ENCODE measurements at places on chromosomes 6 and 20.

- DNase-seq, result no peak
Observed at GRCh38 chr6:35603326-35604202, 85.2 kb downstream of the FKBP5 start.

DNA sequence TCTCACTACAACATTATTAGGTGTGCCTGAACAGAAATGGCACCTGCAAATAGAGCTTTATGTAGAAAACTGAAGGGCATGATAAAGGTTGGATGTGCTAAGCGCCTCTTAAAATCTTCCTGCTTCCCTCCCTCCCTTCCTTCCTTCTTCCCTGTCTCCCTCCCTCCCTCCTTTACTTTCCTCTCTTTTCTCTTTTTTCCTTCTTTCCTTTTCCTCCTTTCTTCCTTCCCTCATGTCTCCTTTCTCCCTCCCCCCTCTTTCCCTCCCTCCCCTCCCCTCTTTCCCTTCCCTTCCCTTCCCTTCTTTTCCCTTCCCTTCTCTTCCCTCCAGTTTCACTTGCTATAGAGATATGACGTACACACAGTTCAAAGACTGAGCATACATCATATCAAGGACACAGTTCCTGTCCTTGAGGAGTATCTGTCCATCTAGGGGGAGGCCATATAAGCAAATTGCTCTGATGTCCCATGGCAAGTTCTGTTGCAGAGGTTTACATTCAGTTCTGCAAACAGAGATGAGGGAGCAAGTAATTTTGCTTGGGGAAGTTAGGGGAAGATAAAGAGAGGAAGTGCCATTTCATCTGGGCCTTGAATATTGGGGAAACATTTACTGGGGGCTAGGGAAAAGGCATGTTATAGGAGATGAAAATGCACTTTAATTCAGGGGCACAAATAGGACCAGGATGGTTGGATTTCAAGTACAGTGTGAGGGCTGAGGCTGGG lies 79.0 kb upstream of the EEF1E1 start:
- DNase-seq, result no peak

DNA sequence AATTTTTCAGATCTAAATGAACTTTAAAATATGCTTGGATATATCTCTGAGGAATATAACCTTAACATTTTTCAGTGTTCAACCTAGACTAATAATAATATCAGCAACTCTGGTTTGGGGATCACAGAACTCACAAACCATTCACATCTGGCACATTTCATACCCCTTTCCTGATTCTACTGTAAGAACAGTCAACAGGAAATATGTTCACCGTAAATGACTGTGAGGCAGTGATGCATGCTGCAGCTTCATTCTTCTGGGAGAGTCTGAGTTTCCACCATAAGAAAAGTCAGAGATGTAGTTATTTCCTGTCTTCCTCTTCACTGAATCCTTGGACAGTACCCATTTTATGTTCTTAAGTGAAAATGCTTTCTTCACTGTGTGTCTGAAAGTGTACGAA lies 134.2 kb upstream of the IFNGR1 start:
- DNase-seq, result no peak

- DNase-seq, result no peak
Observed at GRCh38 chr6:75291744-75292143, 7.2 kb upstream of the TMEM30A start.

- DNase-seq, result no peak
Observed at GRCh38 chr6:10101551-10102252, 313.2 kb downstream of the TFAP2A start.

GRCh38 chr6:36597775-36598174 lies 3.6 kb downstream of the SRSF3 start:
- no peak for DNase-seq

Data from activated T-cell treated with anti-CD3 and anti-CD28 coated beads for 1 hour (primary cell).